ENCODE measurements at places on chromosomes 16 and 17. TPM values are rescaled to one million over a fixed set of nuclear protein-coding genes. Genes with fewer than 3 reads are reported as not detected.
A peak's percentile ranks its signal among the peaks of the same experiment; 100 is the strongest.

The SLFN11 gene
- 27.9 TPM for total RNA-seq

The APOBR gene
- total RNA-seq: 1.7 TPM

The GFER gene
- 5.8 TPM for total RNA-seq

The TBX6 gene
- 0.20 TPM for total RNA-seq

The SMTNL2 gene
- total RNA-seq: 14.9 TPM

DNA sequence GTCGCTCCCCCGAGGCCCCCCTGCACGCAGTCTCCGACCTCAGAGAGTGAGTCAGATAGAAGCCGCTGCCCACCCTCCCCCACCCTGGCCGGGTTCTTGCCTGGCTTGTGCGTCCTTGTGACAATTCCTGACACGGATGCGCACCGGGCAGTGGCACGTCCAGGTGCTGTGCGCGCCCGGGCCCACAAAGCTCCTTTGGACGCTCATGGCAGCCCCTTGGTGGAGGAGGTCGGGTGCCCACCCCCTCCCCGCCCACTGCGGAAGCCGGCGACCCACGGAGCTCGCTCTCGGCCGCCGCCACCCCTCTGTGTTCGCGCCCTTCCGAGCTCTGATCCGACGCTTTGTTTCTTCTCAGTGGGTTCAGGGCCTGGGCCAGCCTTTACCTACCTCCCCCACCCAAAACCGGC, 662 bp upstream of the TUBB3 start:
- peak; percentile 39 for DNase-seq

GRCh38 chr16:729768-730665, 3.1 kb downstream of the HAGHL start:
- no peak for DNase-seq

GRCh38 chr16:84036982-84037425, 5.6 kb downstream of the SLC38A8 start:
- DNase-seq: no peak

- no peak for DNase-seq
Measured at GRCh38 chr17:39617100-39617445, 9.4 kb upstream of the NEUROD2 start.

- DNase-seq: no peak
Measured at GRCh38 chr16:48963306-48963705, 318.3 kb downstream of the CBLN1 start.

GRCh38 chr17:40281663-40282062, 6.0 kb upstream of the CDC6 start:
- no peak for DNase-seq

GRCh38 chr17:11493936-11494335, 104.3 kb upstream of the DNAH9 start:
- no peak for DNase-seq
